ENCODE measurements at places on chromosomes 5 and 9.

GRCh38 chr9:122954253-122954691 lies 13.5 kb downstream of the RABGAP1 start:
- DNase-seq: no peak

DNA sequence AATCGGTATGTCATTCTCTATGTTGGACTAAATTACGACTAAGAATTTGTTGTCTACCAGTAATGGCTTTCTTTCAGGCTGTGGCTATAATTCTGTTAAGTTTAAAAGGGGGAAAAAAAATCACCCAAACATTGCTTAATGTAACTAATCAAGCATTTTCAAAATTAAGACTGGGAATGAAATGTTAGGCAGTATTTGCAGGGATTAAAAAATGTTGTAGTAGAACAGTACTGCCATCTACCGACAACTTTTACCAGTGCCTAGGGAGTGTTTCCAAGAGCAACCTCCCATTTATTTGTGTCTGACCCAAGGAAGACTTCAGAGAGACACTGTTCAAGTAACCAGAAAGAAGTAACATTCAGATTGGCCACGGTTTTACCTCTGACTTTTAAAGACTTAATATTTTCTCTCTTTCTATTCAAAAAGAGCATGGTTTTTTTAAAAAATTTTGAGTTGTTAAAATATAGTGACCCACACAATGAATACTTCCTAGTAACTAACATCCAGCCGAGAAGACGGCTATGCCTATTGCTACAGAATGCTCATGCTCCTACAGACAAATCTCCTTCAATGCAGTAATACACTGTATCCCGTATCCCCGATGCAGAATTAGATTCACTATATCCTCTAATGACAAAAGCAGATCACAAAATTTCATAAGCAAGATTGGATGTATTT lies 92.4 kb downstream of the ARL15 start:
- peak; percentile 56 for DNase-seq

DNA sequence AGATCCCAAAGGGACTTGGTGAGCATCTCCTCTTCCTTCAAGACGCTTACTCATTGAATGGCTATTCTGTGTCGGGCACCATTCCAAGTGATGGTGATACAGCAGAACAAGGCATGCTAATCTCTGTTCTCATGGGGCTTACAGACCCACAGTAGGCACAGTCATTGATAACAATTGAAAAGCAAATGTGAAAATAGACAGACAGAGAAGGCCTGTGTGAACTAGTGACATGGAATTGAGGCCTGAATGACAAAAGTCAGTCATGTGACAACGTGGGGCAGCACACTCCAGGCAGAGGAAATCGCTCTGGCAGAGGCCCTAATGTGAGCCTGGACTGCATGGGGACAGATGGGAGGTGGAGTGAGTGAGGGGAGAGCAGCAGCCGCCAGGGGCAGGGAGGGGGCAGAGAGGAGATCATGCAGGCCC lies 70.7 kb upstream of the CPLX2 start:
- peak; percentile 28 for DNase-seq

- DNase-seq: no peak
Observed at GRCh38 chr5:420632-421286, 22.2 kb upstream of the EXOC3 start.

DNA sequence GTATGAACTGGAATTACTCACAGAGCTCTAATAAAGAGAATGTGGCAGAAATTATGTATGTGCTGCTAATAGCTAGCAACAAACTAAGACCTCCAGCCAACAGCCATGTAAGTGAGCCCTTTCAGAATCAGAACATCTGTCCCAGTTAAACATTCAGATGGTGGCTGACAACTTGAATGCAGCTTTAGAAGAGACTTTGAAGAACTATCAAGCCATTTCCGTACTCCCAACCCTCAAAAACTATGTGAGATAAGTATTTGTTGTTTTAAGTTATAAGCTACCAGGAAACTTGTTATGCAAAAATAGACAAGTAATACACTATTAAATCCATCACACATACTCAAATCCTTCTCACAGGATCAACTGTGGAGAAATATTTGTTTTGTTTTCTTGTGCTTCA lies 205.2 kb upstream of the EDIL3 start:
- DNase-seq: no peak

DNA sequence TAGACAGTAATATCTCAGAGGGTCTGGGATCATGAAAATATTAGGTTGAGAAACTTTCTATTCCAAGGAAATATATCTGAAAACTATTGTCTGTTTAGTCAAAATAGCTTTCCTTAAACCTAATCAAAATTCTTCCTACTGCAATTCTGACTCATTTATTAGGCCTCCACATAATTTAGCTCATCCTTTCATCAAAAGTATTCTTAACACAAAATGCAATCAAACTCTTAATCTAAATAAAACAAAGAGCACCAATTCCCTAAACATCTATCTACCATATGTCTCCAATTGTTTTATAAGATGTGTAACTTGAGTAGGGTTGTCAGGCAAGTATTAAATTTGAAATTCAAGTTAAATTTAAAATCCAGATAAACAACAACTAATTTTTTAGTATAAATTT lies 142.1 kb downstream of the PLK2 start:
- no peak for DNase-seq

DNA sequence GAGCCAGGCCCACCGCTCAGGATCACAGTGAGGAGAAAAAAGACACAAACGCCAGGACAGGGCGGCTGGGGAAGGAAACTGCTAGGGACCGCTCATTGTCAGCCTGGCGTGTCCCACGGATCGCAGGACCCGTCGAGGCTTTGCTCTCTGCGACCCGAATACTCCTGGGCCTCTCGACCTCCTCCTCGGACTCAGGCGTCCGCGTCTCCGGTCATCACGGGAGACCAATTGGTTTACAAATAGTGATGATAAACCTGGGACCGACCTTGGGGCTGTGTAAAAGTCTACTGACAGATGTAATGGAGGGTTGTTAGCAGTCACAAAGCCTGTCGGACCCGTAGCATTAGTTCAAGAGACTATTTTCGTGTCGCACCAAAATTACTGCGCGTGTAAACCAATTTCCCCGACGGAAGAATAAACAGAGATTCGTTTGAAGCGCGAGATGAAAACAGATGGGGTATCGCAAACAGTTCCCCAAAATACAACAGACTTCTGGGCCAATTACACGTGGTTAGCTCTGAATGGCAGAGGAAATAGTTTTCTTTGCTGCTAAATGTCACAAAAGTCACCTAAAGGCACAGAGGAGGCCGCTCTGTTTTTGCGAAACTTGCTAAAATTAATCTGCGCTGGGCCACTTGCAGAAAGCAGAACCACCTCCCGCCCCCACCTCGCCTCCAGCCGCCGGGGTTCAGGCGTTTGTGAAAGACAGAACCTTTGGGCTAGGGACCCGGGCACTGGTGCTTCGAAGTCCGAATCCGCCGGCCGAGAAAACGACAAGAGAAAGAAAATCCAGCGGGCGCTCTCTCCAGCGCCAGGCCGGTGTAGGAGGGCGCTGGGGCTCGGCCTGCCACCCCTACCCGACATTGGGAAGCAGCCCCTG lies 67.6 kb downstream of the FOXD1 start:
- DNase-seq: no peak

- DNase-seq: peak; percentile 56
Observed at GRCh38 chr9:13088720-13089427, 190.6 kb downstream of the MPDZ start.

DNA sequence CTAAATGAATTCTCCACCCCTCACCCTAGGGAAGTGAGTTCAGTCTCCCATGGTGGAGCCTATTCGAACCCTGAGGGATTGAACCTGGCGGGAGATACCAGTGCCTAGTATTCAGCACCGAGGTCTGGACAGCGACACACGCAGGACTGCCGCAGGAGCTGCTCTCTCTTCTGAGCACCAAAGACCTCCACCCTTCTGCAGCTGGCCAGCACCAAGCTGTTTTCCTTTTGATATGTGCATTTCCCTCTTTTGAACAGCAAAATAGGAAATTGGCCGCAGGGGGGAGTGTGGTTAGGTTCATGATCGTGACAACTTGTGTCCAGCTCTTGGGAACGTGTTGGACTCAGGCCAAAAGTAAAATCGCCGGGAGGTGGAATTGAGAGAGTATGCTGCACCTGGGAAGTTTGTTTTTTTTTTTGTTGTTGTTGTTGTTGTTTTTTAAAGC lies 1.2 kb upstream of the PCSK1 start:
- DNase-seq: no peak

GRCh38 chr5:87099968-87100367 lies 167.7 kb upstream of the RASA1 start:
- DNase-seq: no peak

DNA sequence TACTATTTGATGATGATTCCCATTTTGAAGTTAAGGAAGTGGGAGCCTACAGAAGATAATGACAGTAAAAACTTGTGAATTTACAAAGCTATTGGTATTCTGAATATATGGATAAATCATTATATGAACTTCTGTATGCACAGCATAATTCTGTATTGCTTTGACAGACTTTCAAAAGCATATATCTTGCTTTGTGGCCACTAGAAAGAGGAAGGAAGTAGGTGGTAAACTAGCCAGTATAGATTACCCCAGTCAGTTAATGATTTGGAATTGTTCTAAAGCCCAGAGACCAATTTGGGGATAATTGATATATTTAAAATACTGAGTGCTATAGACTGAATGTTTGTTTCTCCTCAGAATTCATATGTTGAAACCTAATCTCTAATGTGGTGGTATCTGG lies 53.0 kb downstream of the NR2F1 start:
- DNase-seq: no peak

DNA sequence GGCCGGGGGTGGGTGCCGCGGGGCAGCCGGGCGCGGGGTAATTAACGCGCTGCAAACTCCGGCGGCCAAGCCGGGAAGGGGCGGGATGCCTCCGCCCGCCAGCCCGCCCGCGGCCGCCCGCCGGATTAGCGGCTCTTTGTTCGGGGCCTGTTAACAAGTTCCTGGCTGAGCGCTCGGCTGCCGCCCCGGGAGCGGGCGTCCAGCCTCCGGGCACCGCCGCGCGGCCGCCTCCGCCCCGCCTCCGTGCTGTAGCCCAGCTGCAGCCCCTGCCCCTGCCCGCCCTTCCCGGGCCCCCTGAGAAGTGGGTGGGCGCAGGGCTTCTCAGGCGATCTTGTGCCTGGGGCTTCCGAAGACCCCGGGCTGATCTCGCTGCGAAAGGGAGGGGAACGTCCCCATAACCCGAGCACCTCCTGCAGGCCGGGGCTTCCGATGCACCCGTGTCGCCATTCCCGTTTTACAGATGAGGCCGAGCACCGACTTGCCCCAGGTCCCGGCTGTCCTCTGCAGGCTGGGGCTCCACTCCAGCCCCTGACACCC lies 7.5 kb downstream of the UNC5A start:
- peak; percentile 20 for DNase-seq

- DNase-seq: no peak
Observed at GRCh38 chr9:81621785-81622259, 67.5 kb downstream of the TLE1 start.

GRCh38 chr5:56088967-56089829 lies 94.4 kb upstream of the IL6ST start:
- no peak for DNase-seq

GRCh38 chr5:133359861-133360260 lies 252.5 kb downstream of the FSTL4 start:
- no peak for DNase-seq

DNA sequence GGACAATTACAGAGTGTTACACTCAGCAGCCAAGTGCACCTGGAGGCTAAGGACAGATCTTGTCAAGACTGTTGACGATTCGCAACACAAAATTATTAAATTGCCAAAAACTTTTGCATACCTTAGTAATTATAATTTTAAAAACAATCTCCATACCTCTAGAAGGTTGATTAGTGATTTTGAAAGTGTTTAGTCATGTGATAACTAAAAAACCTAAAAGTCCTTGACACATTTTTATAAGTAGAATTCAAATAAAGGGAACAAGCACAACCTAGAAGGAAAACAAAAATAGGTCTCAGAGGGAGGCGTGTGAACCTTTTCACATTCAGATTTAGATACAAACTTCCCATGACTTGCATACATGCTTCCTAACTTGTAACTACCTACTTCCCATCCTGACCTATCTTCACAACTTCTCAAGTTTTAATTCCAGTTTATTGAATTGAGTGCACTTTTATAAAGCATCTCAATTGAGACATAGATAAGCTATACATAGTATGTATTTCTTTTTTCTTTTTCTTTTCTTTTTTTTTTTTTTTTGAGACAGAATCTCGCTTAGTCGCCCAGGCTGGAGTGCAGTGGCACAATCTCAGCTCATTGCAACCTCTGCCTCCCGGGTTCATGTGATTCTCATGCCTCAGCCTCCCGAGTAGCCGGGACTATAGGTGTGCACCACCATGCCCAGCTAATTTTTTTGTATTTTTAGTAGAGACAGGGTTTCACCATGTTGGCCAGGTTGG lies 5.8 kb downstream of the ZNF367 start:
- no peak for DNase-seq

DNA sequence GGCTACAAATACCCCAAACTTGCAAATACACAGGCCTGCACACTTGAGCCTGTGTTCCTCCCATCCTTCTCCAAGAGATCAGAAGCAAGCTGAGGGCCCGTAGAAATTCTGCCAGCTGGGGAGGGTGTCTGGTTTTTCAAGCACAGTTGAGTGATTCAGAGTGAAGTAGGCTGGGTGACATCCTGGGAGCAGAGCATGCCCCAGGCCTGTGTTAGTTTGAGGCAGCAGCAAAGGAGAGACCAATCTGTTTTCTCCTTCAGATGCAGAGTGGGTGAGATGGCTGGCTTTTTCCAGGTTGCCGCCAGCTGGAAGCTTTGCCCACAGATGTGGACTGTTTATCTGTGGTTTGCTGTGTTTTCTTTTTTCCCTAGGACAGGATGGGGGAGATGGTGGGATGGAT lies 63.1 kb downstream of the RCL1 start:
- DNase-seq: no peak
